ENCODE measurements at places on chromosomes 3 and 15.

DNA sequence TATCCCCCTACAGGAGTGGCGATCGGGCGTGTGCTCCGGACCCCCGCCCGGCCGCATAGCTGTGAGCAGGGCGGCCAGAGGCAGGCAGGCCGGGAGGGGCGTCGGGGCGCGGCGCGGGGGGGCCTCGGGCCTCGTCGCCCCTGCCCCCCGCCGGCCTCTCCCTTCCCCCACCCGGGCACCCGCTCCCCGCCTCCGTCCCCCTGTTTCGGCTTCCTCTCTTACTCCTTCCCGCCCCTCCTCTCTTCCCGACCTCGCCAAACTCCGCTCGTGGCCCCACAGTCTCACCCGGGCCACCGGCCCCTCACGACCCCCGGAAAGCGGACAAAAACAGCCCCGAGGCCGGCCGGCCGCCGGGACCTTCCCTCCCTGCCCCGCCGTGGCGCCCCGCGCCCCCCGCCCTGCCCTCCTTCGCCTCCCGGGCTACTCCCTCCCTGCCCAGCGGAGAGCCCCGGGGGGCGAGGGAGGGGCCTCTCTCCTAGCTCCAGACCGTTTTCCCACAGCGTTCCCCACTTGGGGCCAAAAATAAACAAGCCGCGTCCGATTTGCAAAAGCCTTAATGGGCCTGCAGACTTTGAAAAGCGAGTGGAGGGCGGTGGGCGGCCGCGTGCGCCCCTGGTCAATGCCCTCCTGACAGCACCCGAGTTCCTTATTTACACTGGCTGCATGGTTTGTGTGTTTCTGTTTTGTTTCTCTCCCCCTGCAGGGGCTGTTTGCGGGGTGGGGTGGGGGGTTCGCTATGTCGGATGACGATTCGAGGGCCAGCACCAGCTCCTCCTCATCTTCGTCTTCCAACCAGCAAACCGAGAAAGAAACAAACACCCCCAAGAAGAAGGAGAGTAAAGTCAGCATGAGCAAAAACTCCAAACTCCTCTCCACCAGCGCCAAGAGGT, 1.0 kb downstream of the UBE2E1 start:
- DNase-seq = no peak

GRCh38 chr3:186432189-186432588, 70.2 kb upstream of the DGKG start:
- no peak for DNase-seq

- no peak for DNase-seq
These were observed 605.5 kb upstream of the KCNMB2 start for GRCh38 chr3:177930771-177931170.

DNA sequence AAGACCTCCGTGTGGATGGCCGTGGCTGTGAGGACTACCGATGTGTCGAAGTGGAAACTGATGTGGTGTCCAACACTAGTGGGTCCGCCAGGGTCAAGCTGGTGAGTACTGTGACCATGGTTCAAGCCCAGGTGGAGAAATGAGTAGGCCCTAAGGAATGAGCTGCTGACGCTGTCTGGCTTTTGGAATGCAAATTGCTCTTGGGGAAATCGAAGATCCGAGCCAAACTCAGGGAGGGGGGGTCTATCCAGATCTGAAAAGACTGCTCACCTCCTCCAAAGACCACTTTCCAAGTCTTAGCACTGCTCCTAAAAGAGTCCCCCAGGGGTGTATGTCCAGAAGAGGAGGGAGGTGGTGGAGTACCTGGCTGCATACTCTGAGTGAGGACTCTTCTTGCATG, 13.1 kb downstream of the EXOSC7 start:
- no peak for DNase-seq

Data from cortex of kidney (tissue), 1 donor.